Stimulated activated CD8-positive, alpha-beta memory T cell treated with anti-CD3 and anti-CD28 coated beads, Interleukin-12 subunit alpha, Interleukin-12 subunit beta, amount 100 ng/mL, for 1 hour (primary cell): ENCODE measurements at places on chromosomes 4 and X.

DNA sequence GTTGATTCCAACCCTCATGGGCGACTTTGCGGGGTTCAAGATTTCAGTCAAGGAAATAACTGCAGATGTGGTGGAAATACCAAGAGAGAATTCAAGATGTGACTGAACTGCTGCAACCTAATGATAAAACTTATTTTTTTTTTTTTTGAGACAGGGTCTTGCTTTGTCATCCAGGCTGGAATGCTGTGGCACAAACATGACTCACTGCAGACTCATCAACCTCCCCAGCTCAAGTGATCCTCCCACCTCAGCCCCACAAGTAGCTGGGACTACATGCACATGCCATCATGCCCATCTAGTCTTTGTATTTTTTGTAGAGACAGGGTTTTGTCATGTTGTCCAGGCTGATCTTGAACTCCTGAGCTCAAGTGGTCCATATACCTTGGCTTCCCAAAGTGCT, 19.5 kb upstream of the WDFY3 start:
- no peak for DNase-seq

- DNase-seq: no peak
Measured at GRCh38 chr4:4711902-4712301, 147.6 kb upstream of the MSX1 start.

- DNase-seq: no peak
Measured at GRCh38 chrX:26414534-26414933, 198.6 kb downstream of the MAGEB5 start.

DNA sequence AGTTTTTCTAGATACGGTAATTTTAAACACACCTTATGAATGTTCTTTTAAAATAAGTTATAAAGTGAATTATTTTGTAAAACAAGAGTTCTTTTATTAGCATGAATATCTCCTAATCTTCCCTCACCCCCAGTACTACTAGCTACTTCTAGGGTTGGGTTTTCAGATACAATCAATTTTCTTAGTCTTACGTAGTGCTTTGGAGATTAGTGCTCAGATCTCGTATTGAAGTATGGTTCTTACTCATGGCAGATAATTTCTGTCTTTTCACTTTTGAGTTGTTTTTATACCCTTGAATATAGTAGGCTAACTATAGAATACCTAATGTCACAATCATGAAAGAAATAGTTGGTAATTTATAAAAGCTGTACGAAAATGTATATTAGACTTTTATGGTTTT, 43.2 kb downstream of the CDKL5 start:
- DNase-seq: no peak

DNA sequence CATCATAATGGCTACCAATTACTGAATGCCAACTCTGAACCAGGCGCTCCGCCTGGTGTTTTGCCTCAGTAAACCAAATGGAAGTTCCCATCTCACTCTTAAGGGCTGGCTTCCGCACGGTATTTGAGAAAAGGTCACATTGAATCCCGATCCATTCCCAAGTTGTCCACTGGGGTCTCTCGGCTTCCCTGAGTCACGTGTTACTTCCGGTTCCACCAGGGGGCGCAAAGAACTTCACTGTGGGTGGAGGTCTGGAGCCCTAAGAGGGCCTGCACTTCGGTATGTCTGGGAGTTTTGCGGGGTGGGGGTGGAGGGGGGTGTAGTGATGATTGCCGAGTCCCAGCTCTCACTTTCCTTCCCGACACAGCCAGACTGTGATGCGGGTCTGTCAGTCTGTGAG, 13.4 kb upstream of the NHS start:
- no peak for DNase-seq

GRCh38 chrX:133813971-133814370, 171.4 kb downstream of the GPC3 start:
- DNase-seq: no peak

- DNase-seq: no peak
Measured at GRCh38 chr4:5720157-5720850, 9.3 kb downstream of the EVC start.

GRCh38 chr4:16082426-16083240, 1.2 kb downstream of the PROM1 start:
- DNase-seq: no peak

DNA sequence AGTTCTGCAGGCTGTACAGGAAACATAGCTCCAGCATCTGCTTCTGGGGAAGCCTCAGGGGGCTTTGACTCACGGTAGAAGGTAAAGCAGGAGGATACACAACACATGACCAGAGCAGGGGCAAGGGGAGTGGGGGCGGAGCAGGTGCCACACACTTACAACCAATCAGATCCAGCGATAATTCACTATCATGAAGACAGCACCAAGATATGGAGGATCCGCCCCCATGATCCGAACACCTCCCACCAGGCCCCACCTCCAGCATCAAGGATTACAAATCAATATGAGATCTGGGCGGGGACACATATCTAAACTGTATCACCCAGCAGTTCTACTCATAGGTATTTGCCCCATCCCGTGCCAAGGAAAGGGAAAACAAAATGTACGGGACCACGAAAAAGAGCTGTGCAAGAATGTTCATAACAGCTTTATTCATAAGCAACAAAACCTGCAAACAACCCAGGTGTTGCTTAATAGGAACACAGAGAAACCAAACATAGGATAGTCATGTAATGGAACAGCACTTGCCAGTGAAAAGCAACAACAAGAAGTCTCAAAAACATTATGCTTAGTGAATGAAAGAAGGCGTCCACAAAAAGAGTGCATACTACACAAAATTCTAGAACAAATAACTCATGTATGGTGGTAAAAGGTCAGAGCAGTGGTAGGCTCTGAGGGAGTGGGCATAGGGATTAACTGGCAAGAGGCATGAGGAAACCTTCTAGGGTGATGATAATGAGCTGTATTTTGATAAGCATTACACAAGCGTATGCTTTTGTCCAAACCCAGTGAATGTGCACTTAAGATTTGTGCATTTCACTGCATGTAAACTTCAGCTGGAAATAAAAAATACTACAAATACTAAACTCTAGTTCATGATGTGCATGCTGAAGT, 130.9 kb upstream of the FAM9B start:
- DNase-seq: no peak

DNA sequence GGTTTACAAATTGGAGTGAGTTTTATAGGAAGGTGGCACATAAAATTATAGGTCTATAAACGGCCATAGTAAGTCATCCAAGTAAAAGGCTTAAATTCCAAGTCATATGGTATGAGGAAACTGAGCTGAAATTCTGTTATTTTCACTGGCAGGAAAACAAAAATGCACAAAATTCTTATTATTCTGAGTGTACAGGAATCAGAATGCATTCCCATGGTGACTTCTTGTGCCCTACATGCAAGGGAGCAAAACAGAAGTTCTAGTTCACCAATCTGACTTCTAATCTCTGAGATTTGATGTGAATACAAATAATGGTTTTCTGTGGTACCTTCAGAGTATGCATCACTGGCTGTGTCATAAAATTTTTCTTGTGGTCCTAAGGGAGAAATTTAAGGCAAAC, 102.9 kb downstream of the CLCN4 start:
- DNase-seq: no peak

- DNase-seq: no peak
Measured at GRCh38 chrX:150731795-150732194, 38.6 kb downstream of the MTMR1 start.

DNA sequence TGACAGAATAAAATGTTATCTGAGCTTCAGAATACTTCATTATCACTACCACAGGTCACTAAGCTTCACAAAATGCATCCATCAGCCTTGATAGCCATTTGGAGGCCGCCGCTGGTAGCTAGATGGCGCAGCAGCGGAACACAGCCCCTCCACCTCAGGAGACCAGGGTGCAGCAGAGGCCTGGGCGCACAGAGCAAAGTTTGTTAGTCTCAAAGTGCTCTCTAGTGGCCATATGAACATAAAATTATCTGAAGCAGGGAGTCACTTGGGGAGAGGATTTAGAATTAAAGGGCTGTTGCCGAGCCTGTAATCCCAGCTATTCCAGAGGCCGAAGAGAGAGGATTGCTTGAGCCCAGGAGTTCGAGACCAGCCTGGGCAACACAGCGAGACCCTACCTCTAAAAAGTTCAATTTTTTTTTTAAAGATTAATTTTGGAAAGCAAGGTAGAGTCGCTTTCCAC, 8.1 kb upstream of the DCTD start:
- peak; percentile 29 for DNase-seq

DNA sequence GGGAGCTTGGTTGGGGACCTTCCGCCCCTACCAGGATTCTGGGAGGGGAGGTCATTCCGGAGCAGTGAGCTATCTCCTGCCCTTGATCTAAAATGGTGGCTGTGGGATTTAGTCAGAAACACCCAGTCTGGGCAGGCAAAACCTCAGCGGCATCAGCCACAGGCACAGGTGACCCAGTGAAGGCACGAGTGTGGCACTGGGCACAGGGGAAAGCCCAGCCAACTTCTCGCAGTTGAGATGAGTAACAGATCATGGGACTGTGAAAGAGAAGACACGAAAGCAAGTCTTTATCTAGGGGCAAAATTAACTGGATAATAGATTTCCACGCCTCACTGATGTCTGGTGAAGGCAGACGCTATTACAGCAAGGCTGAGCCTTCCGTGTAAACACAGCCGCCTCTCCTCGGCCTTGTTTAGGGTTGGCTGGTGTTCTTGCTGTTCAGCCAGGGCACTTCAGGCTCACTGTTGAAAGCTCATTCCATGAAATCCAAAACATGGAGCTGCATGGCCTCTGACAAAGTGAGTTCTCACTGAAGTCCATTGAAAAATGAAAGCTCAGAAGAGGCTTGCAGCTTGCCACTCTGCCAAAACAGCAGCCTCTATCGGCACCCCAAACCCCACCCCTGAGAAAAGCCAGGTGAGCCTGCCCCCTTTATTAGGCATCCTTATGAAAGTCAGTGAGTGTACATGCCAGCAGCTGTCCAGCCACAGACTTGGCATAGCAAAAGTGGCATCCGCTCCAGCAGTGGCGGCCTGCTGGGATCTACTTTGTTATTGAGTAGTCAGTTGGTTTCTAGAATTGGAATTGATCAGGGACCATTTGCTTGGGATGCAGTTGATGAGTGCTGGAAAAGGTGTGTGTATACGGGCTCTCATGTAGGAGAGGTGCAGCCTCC, 102.3 kb upstream of the MTM1 start:
- no peak for DNase-seq

DNA sequence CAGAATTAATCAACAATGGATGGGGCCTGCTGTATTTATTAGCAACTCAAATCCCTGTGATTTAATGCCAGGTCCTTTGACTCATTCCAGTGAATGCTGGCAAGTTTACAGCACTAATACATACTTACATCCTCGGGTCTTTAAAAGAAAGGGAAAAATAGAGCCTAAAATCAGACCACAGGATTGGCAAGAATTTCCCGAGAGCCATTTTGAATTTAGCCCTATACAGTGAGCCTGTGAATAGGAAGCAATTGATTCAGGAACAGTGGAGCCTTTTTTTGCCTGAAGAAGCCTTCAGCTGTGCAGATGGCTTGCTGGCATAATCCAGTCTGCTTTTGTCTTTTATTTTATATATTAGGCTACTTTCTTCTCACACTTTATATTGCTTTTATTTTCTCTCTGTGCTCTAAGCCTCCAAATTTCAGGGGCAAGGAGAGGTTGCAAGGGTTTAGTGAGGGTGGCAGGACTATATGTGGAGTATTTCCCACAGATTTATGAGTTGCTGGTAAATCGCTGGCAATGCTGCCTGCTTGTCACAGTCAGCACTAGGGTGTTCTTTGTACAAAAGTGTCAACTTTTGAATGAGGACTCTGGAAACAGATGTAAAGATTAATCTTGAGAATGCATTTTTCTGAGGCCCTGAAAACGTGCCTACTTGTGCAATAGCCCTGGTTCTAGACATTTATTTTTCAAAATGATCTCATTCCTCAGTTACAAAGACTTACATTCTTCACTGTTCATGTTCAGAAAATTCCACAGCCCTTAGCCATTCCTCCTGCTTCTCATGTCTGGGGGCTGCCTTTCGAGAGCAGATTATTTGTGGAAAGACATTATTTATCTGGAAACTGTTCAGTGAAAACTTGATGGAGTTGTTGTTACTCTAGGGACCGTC, 303.5 kb downstream of the SPRY1 start:
- DNase-seq: no peak

- DNase-seq: no peak
Measured at GRCh38 chr4:41141900-41142299, 72.4 kb downstream of the APBB2 start.

DNA sequence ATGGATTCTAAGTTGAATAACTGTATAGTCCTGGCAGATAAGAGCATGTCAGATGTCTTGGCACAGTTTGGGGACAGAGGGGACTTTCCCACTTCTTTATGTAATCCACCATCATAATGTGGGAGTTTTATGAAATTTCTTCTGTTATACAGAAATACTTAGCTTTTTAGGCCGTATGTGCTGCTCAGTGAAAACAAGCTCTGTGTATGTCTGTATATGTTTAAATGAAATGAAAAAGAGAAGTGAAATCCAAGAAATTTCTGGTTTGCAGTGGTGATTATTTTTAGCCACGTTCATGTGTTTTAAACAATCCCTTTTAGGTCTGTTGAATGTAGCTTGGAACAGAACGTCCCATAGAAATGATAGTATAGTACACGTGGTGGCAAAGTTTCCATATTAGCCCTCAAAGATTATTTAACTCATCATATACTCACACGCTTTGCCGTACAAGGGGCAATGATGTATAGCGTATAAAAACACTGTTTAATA, 41.0 kb downstream of the GAB1 start:
- no peak for DNase-seq

DNA sequence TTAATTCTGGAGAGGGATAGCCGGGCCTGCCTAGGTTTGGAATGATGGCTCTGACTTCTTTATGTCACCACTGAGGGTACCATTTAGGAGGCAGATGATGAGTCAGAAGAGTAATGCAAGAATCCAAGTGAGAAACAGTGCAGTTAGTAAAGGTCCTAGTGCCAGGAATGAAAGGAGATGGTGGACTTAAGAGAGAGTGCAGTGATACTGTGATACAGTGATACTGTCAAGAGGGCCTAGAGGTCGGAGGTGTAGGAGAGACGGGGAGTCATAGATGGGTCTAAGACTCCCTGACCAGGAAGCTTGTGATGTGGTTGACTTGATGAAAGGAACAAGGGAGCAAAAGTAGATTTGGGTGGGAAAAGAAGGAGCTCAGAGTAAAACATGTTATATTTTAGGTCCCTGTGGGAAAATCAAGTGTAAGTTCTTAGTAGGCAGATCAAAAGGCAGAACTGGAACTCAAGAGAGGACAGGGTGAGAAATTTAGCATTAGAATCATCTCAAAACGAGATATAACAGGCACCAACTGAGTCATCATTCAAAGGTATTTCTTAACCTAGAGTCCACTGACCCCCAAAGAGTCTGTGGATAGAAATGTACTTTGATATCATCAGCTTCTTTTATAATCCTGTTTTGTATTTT, 85.0 kb downstream of the NFKB1 start:
- no peak for DNase-seq

GRCh38 chr4:26729547-26729946, 131.1 kb upstream of the STIM2 start:
- DNase-seq: no peak
